CD14-positive monocyte (primary cell): ENCODE measurements at places on chromosomes 1 and 21. TPM values are rescaled to one million over a fixed set of nuclear protein-coding genes. Genes with fewer than 3 reads are reported as not detected.

The CNR2 gene
- polyA plus RNA-seq, result 0.12 TPM

The KCNJ6 gene
- not detected for polyA plus RNA-seq

The LCE3C gene
- polyA plus RNA-seq, result not detected in 2 replicates

The SPRR2E gene
- polyA plus RNA-seq, result not detected

- DNase-seq, result no peak
Measured at GRCh38 chr1:81803431-81804110, 2.8 kb downstream of the ADGRL2 start.

DNA sequence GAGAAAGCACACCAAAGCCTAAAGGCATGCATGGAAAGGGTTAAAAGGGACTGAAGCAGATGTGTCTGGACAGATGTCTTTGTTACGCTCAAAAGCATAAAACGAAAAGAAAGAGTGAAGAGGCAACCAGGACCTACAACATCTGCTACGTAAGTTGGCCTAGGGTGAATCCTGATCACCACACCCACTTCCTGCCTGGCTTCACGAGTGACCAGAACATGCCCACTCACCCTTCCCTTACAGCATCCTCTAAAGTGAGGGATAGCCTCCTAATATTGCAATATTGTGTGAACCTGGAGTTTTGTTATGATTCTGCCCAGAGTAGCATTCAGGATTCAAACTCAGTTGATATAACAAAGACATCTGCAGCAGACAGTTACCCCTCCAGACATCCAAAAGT, 10.6 kb upstream of the OLIG2 start:
- peak; percentile 79 for DNase-seq

The STIL gene
- polyA plus RNA-seq, result 0.22 and 0.31 TPM in 2 replicates

- DNase-seq, result no peak
Measured at GRCh38 chr1:183675381-183675780, 22.3 kb upstream of the APOBEC4 start.

The PKP1 gene
- not detected for polyA plus RNA-seq

DNA sequence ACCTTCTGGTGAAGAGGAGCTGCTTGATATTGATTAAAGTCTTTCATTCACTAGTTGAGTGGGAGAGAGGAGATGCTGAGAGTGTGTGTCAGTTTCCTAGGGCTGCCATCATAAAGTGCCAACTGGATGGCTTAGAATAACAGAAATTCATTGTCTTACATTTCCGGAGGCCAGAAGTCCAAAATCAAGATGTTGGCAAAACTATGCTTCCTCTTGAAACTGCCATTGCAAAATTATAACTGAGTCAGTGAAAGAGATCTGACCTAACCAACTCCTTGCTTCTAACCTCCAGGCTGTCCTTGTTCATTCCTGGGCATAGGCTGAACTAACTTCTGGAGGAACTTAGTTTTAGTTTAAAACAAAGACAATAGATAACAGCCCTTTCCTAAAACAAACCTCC, 47.1 kb downstream of the PTGS2 start:
- peak; percentile 54 for DNase-seq

The CELA3B gene
- not detected in 2 replicates for polyA plus RNA-seq

- DNase-seq, result no peak
Measured at GRCh38 chr1:40977716-40978115, 1.8 kb upstream of the CTPS1 start.

- no peak for DNase-seq
Measured at GRCh38 chr1:87331365-87332241, 2.9 kb downstream of the LMO4 start.

DNA sequence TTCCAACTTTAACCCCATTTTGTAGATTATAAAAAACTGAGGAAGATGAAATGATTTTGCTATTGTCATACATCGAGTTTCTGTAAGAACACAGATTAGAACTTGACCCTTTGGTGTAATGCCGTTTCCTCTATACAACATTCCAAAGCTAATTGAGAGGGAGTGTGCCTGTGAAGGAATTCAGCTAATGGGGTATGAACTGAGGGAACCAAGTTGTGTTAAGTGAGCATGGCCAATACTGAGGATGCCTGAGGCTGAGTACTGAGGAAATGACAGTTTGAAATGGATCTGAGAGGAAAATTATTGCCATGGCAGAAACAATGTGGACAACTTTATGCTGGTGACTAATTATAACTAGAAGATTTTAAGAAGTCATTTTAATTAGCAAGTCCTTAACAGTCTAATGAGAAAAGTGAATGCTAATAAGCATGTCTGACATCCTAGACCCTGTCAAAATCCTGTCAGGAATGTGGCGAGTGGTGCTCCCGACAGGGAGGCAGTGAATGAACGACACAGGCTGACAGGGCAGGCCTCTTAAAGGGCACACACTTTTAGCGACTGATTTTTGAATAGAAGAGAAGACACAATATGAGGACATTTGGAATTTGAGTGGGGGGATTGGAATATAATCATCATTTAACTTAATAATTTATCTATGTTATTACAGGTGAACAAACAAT, 262.5 kb downstream of the HLX start:
- DNase-seq, result no peak

DNA sequence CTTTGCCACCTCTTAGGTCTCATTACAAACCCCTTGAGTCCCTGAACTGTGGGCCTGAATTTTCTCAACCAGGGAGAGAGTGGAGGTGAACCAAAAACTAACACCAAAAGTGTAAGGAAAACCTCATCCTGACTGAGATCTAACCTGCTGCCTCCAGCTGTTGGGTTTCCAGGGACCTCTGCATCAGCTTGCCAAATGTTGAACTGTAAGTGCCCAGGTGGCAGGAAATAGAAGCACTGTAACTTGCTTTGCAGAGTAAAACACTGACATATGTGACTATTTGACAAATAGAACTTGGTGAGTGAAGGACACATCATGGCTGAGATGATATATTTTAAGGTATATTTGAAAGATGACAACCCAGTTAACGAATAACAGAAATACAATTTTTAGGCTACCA, 48.4 kb upstream of the NR5A2 start:
- no peak for DNase-seq

DNA sequence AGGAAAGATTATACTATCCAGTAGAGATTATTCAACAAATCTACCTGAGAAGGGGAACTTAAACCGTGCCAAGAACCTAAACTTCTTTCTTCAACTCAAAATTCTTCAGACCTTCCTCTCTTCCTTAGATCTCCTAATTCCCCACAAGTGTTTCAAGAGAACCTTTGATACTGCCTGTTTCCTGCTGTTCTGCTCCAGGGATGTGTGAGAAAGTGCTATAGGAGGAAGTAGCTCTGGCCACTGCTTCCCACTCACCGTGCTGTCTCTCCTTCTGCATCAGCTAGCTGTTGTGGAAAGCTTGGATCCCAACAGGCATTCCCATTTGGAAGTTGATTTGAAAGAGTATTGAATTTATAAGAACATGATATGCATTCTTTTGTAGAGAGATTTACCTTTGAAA, 4.5 kb upstream of the NOS1AP start:
- DNase-seq, result no peak

GRCh38 chr1:201501812-201502510, 5.0 kb downstream of the CSRP1 start:
- no peak for DNase-seq

- DNase-seq, result no peak
Measured at GRCh38 chr1:8604041-8604945, 213.1 kb downstream of the RERE start.

DNA sequence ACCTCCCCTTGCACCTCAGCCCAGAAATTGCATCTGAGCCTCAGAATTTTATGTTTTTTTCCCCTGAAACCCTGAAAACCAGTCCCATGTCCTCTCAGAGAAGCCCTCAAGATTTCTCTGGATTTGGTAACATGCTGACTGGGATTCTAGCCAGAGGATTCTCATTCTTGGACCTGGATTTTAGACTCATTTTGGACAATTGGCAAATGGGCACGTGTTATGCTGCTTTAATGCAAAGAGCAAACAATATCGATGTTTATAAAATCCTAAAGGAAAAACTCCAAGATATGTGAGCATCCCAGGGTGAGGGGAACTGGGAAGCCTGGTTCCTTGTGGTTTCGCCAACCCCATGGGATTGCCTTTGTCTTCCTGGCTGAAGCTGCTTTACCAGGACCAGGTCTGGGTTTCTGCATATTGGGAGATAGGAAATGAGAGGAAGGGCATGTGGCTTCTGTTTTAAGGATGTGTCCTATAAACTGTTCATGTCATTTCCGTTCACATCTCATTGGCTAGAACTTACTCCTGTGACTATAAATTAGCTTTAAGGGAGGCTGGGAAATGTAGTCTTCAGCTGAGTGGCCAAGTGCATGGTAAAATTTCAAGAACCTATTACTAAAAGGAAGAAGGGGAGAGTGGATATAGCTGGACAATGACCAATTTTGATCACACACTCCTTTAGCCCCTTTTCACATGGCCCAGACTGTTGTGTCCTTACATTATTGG, 27.2 kb upstream of the BCL10 start:
- DNase-seq, result no peak

DNA sequence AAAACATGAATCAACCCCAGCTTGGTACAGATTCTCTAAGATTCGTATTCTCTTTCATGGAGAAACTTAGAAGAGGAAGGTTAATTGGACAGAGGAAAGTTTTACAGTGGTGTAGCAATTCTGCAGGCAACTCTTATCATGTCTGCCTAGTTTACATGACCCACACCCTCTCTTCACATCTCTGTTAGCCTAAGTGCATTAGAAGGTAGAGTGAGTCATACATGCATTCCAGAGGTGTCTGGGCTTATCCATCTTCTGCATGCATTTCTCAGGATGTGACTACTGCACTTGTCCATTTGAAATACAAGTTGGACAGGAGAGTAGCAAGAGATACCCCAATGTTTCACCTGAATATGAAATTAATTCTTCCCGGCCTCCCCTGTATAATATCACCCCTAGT, 578.4 kb upstream of the NCAM2 start:
- DNase-seq, result no peak

The CD101 gene
- polyA plus RNA-seq, result 101 TPM

- no peak for DNase-seq
Measured at GRCh38 chr1:155127967-155128754, 485 bp downstream of the EFNA1 start.

GRCh38 chr1:164562511-164562910, 3.5 kb downstream of the PBX1 start:
- DNase-seq, result no peak

- no peak for DNase-seq
Measured at GRCh38 chr1:243320224-243320623, 64.4 kb downstream of the SDCCAG8 start.

- DNase-seq, result no peak
Measured at GRCh38 chr1:29958271-29958670, 721.9 kb downstream of the PTPRU start.

The NBPF6 gene
- not detected in 2 replicates for polyA plus RNA-seq

- DNase-seq, result no peak
Measured at GRCh38 chr1:209455661-209456358, 127.7 kb upstream of the CAMK1G start.

- DNase-seq, result no peak
Measured at GRCh38 chr1:5667513-5668325, 324.5 kb downstream of the NPHP4 start.

The VPS13D gene
- polyA plus RNA-seq, result 3.6 TPM

GRCh38 chr1:110203021-110203661, 7.0 kb upstream of the KCNC4 start:
- peak; percentile 63 for DNase-seq

DNA sequence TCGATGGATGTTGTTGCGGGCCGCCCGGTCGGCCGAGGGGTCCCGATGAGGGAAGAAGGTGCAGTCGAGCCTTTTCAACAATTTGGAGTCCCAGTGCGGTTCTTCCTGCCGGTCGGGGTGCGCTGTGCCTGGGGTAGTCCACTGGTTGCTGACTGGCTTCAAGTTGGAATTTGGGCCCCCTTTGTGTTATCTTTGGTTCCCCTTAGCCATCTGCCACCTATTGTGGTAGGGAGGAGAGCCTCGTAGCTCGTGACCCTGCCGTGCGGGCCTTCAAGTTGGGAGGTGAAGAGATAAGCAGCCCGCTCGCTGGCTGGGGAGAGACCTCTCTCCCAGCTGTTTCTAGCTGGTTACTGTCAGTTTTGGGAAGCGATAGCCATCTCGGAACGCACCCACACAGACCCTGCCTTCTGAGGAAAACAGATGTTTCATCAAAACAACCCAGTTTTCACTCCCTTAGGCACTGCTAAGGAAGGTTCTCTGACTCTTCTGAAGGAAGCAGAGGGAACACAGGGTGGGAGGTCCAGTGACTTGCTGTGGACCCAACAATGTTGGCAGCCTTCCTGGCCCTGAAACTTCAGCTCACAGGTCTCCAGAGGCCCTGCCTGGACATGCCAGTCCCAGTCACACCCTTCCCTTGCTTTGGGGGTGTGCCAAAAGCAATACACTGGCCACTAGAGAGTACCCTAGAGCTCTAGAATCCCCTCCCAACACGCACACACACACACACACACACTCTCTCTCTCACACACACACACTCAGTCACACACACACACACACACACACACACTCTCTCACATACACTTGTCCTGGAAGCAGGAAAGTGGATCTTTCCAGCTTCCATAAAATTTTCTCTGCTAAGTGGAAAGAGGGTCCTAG, 1.0 kb downstream of the BTG2 start:
- no peak for DNase-seq

DNA sequence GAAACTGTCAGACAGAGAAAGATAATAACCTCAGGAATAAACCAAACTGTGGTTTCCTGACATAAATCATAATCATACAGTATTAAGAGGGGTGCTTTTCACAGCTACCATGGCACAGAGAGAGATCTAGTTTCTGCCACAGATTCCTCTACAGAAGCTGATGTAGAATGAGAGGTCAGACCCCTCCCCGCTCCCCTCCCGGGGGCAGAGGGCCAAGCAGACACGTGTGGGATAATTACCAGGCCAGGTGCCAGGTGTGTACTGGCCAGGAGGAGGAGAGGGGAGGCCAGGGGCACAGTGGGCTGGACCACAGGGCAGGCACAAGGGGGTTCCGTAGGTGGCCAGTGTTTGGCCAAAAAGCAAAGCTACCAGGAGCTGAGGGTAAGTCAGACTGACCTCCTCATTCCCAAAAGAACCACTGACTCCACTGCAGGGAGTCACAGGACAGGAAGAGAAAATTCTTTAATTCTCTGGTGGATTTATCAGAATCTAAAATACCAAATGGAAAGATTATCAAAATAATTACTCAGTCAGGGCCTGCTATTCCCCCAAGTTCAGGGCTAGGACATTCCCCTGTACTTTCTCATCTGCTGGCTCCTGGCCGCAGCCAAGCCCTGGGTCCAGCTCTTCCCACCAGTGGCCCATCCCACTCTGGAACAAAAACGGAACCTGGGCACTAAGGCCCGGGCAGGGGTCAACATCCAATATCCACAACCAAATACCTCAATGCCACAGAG, 30.0 kb downstream of the C2CD2 start:
- DNase-seq, result no peak

DNA sequence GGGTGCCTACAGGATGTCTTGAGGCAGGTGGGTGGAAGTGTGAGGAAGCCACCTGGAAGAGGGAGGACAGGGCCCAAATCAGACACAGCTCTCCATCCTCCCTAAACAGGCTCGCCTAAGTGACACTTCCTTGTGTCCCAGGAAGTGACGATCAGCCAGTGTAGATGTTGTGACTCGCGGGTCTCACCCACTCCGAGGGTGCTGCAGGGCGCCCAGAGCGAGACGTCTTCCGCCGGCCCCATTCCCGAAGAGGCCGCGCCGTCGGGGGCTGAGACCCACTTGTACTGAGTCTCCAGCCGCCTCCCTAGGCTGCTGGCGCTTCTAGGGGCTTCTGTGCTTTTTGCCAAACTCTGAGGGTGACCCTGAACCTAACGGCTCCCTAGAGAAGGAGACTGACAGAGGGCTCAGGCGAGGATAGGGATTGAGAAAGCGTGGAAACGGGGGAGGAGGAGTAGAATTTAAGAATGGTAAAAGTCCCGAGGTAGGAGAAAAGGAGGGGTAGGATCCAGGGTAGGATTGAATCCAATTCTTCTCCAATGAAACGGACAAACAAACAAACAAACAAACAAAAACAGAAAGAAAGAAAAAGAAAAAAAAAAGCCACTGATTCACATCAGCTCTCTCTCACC, 543 bp upstream of the MARK1 start:
- no peak for DNase-seq

GRCh38 chr1:236016083-236016482, 48.8 kb downstream of the NID1 start:
- no peak for DNase-seq
